Spinal cord (tissue), 10 donors: ENCODE measurements at places on chromosomes 3 and 15.

DNA sequence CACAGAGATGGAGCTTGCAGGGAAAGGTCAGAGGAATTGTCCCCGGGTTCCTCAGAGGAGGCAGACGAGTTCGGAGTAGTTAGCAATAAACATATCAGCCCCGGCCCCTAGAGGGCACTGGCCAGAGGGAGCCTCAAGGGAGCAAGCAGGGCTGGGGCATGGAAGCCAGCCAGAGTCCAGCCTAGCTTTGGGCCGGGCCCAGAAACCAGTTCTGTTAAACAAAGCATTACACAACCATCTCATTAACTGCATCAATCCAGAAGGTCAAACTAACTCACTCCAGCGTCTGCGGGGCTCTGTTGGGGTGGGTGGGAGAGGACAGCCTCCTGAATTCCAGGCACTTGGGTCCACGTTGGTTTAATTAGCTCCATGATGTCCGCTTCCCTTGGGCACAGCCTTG lies 41.0 kb upstream of the IREB2 start:
- DNase-seq: no peak

- no peak for DNase-seq
These were observed 19.1 kb downstream of the PAQR9 start for GRCh38 chr3:142944342-142944741.

DNA sequence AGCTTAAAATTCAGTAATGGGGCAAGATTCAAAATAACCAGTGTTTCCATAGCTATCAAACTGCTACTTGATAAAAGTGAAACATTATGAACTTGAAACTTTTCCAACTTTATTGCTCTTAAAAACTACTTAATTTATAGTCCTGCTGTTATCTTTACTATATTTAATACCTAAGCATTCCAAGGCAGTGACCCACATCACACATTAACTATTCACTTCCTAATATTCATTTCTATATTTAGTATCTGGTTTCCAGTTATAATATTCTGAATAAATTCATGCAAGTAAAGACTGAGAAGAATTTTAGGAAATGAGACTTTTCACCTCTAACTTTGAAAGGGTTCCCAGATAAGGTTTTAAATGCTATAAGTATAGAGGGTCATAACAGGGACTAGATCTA lies 64.9 kb downstream of the UACA start:
- DNase-seq: no peak

- DNase-seq: no peak
These were observed 1001.9 kb upstream of the NR2F2 start for GRCh38 chr15:95328559-95328958.

DNA sequence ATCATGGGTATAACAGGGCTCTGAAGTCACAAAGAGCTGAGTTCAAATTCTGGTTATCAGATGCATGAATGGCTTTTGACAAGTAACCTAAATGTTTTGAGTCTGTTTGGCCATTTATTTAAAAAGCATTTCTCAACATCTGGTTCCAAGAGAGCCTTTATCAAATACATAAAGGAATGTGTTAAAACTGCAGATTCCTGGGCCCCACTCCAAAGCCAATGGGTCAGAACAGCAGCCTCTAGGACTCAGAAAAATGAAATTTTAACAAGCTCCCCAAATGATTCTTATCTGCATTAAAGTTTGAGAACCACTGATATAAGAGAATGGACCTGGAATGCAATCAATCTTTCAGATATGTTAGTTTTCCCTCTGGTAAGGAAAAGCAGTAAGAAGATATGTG lies 3.4 kb downstream of the B4GALT4 start:
- no peak for DNase-seq

DNA sequence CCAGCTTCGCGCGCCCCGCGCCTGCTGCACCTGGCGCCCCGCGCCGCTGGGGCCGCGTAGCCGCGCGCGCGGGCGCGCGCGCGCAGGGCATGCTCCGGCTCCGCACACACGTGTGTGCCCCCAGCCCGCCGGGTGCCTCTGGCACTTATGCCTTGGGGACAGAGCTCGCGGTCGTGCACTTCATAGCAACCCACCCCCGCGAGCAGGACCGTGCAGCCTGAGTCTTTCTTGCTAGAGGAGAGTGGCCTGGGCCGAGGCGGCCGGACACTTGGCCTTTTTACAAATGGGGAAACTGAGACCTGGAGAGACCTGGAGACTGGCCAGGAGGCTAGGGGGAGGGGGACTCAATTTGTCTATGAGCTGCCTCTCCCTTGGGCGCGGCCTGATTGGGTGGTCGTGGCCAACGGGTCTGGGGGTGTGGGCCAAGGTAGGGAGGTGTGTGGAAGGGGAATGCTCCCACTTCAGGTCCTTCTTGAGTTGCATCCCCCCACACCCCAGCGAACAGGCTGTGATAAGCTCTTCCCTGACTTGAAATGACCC lies 562 bp downstream of the NBEAL2 start:
- peak; percentile 26 for DNase-seq

GRCh38 chr3:52272831-52273230 lies 5.6 kb downstream of the WDR82 start:
- no peak for DNase-seq

DNA sequence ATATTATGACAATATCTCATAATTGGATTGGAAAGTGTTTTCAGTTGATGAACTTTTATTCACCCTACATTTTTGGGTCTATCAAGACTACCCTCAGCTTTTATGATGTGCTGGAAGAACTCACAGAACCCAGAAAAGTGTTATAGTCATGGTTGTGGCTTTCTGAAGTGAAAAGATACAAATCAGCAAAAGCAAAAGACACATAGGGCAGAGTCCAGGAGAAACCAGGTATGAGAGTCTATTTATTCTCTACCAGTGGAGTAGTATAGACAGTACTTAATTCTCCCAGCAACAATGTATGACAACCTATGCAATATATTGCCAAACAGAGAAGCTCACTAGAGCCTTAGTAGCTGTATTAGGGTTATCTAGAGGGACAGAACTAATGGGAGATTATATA lies 280.4 kb upstream of the TTC14 start:
- no peak for DNase-seq

GRCh38 chr15:32856753-32857152 lies 138.9 kb downstream of the GREM1 start:
- no peak for DNase-seq

DNA sequence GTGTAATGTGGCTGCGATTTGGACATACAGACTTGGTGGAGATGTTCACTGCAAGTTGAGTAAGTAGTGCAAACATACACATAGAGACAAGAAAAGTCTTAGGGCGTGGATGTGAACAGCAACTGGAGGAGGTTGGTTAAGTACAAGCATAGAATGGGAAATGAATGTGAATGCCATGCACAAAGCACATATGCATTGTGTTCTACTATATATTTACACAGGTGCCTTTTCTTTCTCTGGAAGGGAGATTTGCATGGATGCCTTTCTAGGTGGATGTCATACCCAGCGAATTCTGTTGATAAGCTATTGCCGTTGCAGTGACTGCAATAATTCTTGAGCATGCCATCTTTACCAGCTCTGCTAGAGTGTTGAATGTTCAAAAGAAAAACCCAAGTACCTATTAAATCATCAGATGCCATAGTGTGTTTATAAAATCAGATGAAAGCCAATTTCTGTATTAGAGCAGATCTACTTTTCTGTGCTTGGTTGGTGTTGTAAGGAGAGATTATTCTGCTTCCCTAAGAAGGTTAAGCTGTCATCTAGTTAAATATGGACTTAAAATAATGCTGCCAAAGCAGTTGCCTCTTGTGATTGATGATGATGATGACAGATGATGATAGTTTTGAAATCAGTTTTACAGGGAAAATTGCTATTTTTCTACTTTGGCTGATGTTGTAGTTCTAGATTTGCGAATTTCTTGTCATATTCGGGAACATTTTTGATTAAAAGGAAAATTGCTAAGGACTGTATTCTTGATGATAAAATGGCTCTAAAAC lies 148.4 kb downstream of the CNTN4 start:
- DNase-seq: no peak

DNA sequence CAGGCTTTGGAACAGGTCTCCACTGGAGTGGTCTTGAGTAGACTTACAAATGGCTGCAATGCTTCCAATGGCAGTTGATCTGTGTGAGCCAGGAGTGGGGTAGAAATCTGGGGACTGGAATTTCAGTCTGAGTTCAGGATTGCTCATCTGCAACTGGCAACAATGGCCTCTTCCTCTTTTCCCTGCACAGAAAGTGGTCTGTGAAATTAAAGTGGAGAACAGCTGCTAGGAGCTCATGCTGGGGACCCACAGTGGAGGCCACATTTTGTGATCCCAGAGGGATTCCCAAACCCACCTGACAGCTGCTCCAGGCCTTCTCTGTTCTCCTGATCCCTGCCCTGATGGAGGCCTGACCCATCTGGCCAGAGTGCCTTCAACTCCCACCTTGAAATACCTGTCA lies 49.6 kb downstream of the CEMIP start:
- no peak for DNase-seq

DNA sequence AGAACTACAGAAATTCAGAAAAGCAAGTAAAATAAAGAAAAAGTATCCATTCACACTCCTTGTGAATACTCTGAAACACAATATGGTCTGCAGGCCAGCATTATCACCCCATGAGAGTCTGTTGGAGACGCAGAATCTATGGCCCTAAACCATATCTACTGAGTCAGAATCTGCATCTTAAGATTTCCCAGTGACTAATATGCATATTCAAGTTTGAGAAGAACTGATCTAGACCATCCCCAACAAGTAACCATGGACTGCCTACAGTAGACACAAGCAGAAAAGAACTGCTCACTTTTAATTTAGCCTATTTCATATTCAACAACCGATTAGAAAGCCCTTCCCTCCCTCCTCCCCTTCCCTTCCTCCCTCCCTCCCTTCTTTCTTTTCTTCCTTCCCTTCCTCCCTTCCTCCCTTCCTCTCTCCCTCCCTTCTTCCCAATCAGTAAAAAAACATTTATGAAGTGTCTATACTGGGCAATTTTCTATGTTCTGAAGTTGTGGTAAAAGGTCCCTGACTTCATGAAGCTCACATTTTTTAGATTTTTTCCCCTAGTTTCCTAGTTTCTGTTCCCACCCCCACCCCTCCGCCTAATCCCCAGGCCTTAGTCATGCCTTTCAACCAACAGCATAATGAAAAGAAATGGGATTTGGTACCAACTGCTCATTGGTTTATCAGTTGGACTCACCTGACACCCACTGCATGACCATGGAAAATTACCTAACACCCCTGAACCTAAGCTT lies 125.2 kb downstream of the CNTN3 start:
- DNase-seq: no peak

GRCh38 chr3:27095553-27096222 lies 273.5 kb downstream of the NEK10 start:
- no peak for DNase-seq

DNA sequence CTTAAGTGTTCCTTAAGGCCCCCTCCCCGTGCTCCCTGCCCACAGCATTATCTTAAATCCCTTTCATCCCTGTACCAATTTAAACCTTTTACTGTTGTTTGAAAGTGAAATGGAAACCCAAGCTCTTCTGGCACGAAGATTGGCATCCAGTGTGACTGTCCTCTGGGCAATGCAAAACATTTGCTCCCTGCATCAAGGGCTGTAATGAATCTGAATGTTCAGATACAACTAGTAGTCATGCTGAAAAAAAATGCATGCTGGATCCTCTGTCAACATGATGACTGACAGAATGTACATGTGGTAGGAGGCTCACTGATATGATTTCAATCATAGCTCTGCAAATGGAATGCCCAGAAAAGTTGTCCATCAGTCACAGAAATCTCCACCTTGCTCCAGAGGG lies 8.1 kb upstream of the CDIN1 start:
- no peak for DNase-seq

DNA sequence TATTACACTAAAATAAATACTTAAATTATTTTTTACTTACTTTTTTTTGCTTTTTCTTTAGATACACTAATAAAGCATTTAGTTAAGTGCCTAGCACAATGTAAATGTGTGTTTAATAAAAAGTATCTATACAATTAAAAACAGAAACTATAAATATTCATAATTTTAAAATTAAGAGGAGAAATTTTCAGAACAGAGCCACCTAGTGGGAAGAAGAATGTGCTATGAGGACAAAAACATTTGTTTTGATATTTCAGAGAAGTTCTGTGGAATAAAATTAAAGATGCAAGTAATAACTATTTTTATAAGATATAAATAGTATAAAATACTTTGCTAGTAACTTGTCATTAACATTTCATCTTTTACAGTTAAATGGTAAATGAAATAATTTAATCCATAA lies 33.6 kb upstream of the PLSCR5 start:
- no peak for DNase-seq

- DNase-seq: no peak
These were observed 102.4 kb downstream of the MSL2 start for GRCh38 chr3:136093771-136094170.
